ENCODE measurements at places on chromosomes 16 and 17.

- DNase-seq = no peak
Observed at GRCh38 chr16:53672461-53672860, 31.2 kb downstream of the RPGRIP1L start.

DNA sequence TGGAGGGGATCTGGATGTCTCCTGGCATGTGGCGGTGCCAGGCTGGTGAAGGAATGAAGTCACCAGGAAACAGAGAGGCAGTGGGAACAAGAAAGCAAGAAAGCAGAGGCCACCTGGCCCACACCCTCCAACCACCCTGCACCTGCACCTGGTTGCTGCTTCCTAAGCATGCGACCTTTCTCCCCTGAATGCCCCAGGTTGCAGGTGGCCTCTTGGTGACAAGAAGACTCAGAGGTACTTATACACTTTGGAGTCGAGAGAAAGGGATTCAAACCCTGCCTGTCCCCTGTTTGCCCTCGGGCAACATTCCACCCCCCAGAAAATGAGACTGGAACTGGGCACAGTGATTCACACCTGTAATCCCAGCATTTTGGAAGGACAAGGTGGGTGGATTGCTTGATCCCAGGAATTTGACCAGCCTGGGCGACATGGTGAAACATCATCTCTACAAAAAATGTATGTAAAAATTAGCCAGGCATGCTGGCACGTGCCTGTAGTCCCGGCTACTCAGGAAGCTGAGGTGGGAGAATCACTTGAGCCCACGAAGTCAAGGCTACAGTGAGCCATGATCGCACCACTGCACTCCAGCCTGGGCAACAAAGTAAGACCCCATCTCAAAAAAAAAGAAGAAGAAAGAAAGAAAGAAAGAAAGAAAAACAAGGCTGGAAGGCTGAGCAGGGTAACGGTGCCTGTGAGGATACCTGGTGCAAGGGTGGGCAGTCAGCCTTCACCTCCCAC, 34.6 kb upstream of the TNRC6C start:
- DNase-seq = no peak

- no peak for DNase-seq
Observed at GRCh38 chr16:87411375-87412271, 19.5 kb downstream of the MAP1LC3B start.

- no peak for DNase-seq
Observed at GRCh38 chr17:50917418-50917743, 51.2 kb upstream of the TOB1 start.

- DNase-seq = peak; percentile 96
Observed at GRCh38 chr17:72338847-72339790, 218.3 kb downstream of the SOX9 start.

- DNase-seq = no peak
Observed at GRCh38 chr17:73743518-73744201, 99.4 kb upstream of the SDK2 start.

- peak; percentile 40 for DNase-seq
Observed at GRCh38 chr16:57899771-57900661, 70.9 kb downstream of the CNGB1 start.

DNA sequence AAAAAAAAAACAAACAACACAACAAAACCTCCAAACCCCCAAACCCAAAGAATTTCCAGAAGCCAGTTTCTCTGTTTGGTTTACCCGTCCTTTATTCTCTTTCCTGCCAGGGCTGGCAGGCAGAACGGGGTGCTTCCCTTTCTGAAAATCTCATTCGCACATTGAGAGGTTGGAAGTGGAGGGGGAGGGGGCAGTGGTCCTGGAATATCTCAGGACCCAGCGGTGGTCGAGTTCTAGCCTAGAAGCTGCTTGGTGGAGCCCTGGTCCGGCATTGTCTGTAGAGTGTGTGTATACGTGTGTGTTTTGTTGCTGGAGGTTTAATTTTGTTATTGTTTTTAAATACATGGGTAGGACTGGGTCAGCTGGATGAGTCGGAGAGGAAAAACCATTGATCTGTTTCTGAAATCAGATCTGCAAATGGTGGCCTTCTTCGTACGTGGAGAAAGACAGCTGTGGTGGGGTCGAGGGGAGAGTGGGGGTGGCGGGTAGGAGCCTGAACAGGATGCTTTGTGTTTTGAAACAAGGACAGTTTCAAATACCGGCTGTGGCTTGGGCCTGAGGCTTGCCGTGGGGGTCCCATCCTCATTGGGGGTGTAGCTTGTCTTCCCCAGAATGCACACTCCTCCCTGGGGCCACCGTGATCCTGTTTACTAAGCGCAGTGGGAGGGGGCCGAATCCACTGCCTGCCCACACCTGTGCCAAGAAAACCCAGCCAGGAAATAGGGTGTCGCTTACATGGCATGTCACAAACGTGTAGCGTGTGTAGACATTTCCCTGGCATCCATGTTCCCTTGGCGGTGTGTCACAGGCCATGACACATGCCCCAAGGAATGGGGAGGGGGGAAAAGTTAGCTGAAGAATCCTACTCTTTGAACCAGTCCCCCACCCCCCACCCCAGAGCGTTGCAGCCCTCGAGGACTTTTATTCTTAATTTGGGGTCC, 1.6 kb downstream of the CMIP start:
- DNase-seq = peak; percentile 41

GRCh38 chr16:55508941-55509931, at the start of gene LPCAT2:
Gene LPCAT2 (plus strand): TSS chr16:55509072. CDS start chr16:55509182, 110 bp downstream.
- DNase-seq = peak; percentile 81

- no peak for DNase-seq
Observed at GRCh38 chr16:14562691-14563491, 67.2 kb downstream of the PARN start.

- peak; percentile 57 for DNase-seq
Observed at GRCh38 chr16:21301168-21301894, 23.2 kb upstream of the CRYM start.

DNA sequence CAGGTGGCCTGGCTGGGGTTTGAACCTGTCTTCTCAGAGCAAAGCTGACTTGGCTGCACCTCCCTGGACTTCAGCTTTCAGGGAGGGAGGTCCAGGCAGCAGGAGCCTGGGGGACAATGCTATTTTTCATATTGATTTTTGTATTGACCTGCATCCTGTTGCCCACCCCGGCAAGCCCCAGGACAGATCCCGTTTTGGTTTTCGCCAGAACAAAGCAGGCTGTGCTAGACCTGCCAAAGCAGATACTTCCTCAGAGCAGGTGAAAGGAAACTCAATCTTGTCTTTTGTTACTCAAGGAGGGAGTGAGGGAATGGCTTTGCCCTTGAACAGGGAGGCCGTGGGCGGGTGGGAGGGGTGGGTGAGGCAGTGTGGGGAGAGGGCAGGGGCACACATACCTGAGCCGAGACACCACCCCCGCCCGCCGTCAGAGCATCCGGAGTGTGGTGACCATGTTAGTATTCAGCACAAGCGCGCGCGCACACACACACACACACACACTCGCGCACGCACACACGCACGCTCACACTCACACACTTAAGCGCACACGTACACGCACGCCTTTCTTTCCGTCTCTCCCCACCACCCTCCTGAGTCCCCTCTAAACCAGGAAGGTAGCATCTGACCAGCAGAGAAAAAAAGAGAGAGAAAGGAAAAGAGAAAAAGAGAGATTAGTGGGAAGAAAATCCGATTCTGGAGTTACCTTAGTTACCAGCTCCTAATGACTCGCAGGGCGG, 59.5 kb downstream of the RAI1 start:
- no peak for DNase-seq

DNA sequence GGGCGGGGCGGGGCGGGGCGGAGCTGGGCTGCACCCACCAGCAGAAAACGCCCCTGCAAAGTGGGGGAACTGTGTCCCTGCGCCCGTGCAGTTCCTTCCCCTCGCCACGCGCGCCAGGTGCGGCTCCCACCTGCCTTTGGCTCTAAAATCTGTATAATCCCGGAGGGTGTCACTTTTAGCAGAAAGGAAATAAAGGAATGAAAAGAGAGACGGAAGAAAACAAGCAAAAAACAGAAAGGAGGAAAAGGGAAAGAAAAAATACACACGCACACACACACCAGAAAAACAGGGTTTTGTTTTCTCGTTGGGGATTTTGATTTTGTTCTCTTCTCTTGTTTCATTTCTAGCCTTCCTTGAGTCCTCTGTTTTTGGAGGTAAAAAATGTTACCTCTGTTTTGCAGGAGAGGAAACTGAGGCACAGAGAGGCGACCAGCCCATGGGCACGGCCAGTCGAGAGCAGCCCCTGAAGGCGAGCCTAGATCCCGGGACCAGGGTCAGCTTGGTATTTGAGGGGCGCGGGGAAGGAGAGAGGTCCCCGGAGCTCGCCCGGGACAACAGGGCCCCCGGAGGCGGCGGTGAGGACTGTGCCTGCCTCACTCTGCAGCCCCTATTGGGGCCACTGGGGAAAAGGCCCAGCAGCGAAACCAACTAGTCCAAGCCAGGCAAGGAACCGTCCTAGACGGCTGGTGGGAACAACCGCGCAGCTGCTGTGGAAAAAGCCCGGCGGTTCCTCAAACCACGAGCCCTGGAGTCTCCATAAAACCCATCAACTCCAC, 594 bp upstream of the CARHSP1 start:
- DNase-seq = no peak

All from HFFc6 (cell line).